Coronary artery (tissue), 2 donors: ENCODE measurements at places on chromosomes 16 and 17.

- no peak for DNase-seq
These were observed 9.7 kb downstream of the NEUROD2 start for GRCh38 chr17:39598047-39598481.

DNA sequence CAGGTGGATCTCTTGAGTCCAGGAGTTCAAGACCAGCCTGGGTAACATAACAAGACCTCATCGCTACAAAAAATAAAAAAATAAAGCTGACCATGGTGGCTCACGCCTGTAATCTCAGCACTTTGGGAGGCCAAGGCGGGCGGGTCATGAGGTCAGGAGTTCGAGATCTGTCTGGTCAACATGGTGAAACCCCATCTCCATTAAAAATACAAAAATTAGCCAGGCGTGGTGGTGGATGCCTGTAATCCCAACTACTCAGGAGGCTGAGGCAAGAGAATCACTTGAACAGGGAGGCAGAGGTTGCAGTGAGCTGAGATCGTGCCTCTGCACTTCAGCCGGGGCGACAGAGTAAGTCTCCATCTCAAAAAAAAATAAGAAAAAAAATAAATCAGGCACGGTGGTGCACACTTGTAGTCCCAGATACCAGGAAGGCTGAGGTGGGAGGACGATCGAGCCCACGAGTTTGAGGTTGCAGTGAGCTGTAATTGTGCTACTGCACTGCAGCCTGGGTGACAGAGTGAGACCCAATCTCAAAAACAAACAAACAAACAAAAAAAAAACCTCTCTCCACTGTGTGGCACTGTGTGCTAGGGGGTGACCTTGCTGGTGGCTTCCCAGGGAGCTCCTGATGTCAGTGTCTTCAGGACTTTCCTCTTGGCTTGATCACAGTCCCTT, 19.8 kb upstream of the MAPK3 start:
- DNase-seq: no peak

DNA sequence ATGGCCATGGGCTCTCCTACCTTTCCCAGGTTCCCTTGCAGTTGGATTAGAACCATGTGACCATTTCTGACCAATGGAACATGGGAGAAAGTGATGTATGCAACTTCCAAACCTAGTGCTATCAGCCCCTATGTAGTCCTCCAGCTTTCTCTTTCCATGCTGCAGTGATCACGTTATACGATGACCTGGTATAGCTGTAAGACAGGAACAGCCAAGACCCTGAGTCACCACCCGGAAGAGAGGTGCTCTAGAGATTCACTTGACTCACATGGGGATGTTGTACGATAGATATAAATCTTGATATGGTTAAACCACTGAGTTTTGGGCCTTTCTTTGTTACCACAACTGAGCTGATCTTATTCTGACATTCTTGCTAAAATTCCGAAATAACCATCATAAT, 65.1 kb downstream of the NOG start:
- DNase-seq: no peak

GRCh38 chr16:55605754-55606336, 39.4 kb downstream of the CAPNS2 start:
- DNase-seq: no peak

GRCh38 chr16:84673203-84673535, 24.9 kb downstream of the KLHL36 start:
- DNase-seq: no peak

DNA sequence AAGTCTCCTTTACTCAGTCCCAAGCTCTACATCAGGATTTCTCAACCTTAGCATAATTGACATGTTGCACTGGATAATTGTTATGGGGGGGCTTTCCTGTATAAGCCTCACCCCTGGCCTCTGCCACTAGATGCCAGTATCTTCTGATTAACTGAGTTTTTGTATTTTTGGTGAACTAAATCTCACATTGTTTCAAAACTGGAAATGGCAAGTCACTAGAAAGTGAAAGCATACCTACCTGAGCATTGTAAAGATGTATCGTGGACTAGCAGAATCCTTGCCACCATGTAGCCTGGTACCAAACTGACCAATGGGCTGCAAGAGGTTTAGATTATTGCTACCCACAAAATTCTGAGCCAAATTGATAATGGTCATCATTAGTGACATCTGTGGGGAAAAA, 15.0 kb downstream of the TOP2A start:
- no peak for DNase-seq

- no peak for DNase-seq
These were observed 23.7 kb downstream of the ATP2C2 start for GRCh38 chr16:84392031-84392360.
